Stimulated activated CD8-positive, alpha-beta memory T cell treated with anti-CD3 and anti-CD28 coated beads, Interleukin-4, amount 100 ng/mL, for 24 hours (primary cell): ENCODE measurements at places on chromosomes 12 and 14.

GRCh38 chr14:61511558-61511948 is 183.8 kb upstream of the HIF1A start:
- DNase-seq = peak; percentile 36

DNA sequence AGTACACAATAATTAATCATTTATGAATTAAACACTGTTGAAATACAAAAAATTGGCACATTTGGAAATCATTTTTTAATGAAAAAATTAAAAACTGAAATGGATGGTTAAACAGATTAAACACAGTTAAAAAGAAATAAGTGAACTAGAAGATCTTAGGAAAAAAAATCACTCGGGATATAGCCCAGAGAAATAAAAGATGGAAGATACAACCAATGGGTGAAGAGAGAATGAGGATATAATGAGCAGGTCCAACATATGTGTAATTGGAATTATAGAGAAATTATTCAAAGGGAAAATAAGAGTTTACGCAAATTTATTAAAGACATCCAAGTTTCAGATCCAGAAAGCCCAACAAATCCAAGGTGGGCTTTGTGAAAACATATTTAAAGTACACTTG is 6.1 kb downstream of the GPR137C start:
- no peak for DNase-seq

- no peak for DNase-seq
Measured at GRCh38 chr12:113221997-113222729, 899 bp downstream of the TPCN1 start.

GRCh38 chr14:97407701-97408407 is 610.7 kb downstream of the VRK1 start:
- DNase-seq = no peak

DNA sequence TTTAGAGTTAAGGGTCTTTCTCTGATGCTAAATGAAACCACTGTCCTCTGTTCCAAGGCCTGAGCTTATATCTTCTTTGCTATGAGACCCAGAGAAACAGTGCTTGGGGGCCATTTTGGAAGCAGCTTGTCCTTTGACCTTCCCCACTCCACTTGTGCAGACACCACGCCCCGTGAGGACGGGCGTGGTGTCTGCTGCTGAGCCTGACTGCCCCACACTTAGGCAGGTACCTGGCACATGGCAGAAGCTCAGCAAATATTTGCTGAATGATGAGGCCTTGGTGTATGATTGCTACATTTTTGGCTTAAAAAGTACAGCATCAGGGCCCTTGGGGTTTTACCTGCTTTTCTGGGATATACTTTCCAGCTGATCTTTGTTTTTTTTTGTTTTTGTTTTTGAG is 69.9 kb downstream of the RASSF3 start:
- DNase-seq = no peak

- no peak for DNase-seq
Measured at GRCh38 chr12:40058721-40059190, 47.1 kb downstream of the SLC2A13 start.

GRCh38 chr14:72366619-72367018 is 434.4 kb downstream of the RGS6 start:
- DNase-seq = no peak

DNA sequence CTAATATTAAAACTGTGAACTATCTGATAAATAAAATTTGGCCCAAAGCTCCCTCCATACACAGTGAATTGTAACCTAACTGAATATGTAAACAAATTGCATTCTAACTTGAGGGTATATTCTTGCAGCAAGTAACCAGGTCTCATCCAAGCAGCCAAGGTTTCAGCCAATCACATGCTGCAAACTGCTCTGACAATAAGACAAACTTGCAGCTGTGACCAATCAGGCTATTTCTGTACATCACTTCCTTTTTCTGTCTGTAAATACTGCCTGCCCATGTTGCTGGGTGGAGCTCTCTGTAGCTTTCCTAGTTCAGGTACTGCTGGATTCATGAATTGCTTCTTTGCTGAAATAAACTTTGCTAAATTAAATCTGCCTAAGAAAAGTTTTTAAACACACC is 499.0 kb downstream of the GALC start:
- no peak for DNase-seq

DNA sequence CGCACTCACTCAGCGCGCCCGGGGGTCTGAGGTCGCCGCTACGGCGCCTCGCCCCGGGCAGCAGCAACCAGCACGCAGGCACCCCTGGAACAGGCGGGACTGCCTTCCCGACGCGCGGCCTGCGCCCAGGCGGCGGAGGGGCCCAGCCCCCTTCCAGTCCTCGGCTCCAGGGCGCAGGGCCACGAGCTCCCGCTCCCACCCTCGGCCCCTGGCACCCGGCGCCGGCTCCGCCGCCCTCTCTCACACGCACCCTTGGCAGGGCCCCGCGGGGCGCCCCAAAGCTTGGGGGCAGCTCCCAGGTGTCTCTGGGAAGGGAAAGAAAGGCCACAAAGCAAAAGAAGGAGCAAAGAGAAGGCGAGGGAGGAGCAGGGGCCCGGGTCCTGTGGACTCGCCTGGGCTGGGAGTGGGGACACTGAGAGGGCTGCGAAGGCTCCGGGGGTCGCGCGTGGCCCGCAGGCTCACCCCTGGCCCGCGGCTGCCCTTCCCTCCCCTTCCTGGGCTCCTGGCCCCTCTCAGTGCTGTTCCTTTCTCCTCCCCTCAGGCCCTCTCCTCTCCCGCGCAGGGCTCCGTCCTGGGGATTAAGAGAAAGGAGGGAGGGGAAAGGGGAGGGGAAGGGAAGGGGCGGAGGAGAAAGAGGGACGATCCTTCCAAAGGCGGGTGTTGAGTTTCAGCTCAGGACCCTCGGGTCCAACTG is 907 bp upstream of the EFS start:
- no peak for DNase-seq

- DNase-seq = no peak
Measured at GRCh38 chr12:115570069-115570777, 707.3 kb downstream of the MED13L start.

DNA sequence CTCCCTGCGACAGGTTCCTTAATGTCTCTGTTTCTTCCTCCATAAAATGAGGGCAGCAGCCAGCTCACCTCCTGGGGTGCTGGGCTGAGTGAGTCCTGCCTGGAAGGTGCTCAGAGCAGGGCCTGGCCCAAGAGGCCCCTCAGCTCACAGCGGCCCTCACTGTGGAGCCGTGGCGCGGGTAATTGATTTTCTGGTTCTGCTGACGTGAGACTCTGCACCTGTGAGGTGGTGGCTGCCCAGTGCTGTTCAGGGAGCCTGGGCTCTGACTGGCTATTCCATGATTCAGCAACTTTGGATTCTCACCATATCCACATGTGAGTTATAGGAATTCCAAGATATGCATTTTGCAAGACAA is 266.6 kb downstream of the ADGRD1 start:
- no peak for DNase-seq

- no peak for DNase-seq
Measured at GRCh38 chr14:100589071-100589759, 2.0 kb upstream of the BEGAIN start.

- no peak for DNase-seq
Measured at GRCh38 chr12:91178781-91179180, 3.8 kb downstream of the DCN start.

- DNase-seq = no peak
Measured at GRCh38 chr12:106171117-106171750, 32.5 kb upstream of the NUAK1 start.

GRCh38 chr12:24945039-24945438 is 3.9 kb downstream of the BCAT1 start:
- DNase-seq = no peak

DNA sequence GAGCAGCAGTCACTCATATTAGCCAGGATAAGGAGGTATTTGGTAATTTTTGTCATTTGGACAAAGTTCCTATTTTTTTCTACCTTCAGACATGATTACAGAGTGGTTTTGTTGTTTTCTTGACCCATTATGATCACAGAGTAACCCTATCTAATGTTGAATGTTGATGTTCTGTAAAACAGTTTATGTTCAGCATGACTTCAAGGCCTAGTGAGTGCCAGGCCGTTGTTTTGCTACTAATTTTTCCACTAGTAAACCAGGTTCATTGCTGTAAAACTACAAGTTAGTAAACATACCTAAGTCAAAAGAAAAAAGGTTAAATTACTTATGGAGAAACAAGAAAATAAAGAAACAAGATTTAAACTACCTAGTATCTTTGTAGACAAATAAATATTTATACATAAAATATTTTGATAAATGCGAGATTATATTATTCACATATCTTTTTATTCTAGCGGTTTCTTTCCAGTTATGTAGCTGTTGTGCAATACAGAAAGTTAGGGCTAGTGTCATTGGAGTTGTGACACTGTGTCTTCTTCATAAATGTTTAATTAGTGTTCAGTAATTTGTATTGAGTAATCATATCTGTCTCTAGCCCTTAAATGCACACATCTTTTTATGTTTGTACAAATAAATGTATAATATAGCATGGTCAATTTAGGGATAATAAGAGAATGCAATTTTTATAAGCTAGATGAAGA is 16.5 kb downstream of the ETNK1 start:
- DNase-seq = no peak

- DNase-seq = no peak
Measured at GRCh38 chr14:78005325-78005724, 164.8 kb upstream of the NRXN3 start.

- no peak for DNase-seq
Measured at GRCh38 chr12:38424436-38424835, 107.9 kb downstream of the ALG10B start.

- no peak for DNase-seq
Measured at GRCh38 chr12:69149270-69149669, 90.1 kb upstream of the CPSF6 start.

DNA sequence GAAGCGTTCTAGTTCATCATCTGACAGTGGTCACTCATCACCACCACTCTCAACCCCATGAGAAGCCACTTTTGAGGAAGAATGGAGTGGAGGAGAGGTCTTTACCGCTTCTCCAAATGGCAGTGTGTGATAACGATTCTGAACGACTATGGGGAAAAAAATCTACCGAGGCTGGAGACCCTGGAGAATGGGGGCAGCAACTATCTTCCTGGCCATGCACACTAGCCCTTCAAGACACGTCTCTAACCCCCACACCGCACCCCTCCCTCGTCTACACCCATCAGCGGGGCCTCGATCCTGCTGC is 365 bp downstream of the ING4 start:
- no peak for DNase-seq
